Activated CD8-positive, alpha-beta memory T cell treated with anti-CD3 and anti-CD28 coated beads for 4 hours (primary cell): ENCODE measurements at places on chromosomes 12 and 14.

- no peak for DNase-seq
These were observed 213.9 kb downstream of the SLC15A4 start for GRCh38 chr12:128609861-128610260.

GRCh38 chr12:47988073-47989022, 15.9 kb downstream of the COL2A1 start:
- no peak for DNase-seq

- DNase-seq: no peak
These were observed 34.4 kb downstream of the PPP1R36 start for GRCh38 chr14:64584190-64584589.

DNA sequence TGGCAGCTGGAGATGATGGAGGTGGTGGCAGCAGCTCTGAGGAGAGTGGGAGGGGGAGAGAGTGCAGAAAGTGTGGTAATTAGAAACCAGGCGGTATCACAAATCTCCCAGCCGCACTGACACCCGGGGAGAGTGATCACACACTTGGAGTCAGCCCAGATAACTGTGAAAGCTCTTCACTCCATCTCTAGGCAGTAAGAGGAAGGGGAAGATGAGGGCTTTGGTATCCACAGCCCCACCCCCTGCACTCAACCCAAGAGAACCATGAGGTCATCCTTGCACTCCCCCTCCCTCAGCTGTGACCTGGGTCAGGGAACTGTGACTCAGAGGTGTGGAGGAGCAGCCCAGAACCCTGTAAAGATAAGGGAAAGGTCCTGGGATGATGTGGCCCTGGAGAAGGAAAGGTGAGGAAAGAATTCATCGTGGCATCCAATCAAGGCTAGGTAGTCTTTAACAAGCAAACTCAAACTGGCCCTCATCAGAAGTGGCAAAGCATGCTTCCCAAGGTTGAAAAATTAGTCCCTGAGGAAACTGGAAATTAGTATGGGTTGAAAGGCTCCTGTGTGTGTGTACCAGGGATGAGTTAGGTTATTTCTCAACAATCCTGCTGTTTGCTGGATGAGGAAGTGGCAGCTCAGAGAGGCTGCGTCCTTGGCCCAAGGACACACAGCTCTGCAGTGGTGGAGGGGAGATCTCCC, 111.0 kb upstream of the LHX5 start:
- DNase-seq: no peak

DNA sequence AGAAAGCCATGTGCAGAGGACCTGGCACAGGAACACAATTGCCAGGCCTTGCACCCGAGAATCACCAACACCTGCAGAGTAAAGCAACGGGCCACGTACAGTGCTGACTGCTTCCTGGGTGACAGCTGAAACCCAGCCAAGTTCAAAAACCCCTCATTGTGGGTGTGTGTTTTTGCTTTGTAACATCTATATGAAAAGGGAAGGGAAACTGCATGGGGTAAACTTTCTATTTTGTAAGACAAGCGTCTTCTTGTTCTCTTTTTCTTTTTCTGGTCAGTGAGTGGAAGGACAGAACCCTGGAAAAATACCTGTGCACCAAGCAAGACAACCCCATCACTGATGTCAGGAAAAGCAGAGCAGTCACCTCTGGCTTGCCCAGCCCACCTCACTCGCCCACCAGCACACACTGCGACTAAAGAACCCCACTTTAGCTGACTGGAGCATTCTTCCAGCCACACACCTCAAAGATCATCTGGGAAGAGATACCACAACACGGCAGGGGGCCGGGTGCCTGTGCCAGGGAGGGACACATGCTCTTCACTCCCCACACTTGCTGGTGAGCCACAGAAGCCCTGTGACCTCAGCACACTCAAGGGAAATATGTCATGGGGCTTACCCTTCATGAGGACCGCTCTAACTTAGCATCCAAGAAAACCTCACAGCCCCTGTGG, 172.3 kb downstream of the NDUFA12 start:
- no peak for DNase-seq

GRCh38 chr14:34722723-34723545, 8.5 kb upstream of the CFL2 start:
- peak; percentile 3 for DNase-seq

GRCh38 chr14:49464885-49465284, 121.3 kb downstream of the RPS29 start:
- DNase-seq: no peak

DNA sequence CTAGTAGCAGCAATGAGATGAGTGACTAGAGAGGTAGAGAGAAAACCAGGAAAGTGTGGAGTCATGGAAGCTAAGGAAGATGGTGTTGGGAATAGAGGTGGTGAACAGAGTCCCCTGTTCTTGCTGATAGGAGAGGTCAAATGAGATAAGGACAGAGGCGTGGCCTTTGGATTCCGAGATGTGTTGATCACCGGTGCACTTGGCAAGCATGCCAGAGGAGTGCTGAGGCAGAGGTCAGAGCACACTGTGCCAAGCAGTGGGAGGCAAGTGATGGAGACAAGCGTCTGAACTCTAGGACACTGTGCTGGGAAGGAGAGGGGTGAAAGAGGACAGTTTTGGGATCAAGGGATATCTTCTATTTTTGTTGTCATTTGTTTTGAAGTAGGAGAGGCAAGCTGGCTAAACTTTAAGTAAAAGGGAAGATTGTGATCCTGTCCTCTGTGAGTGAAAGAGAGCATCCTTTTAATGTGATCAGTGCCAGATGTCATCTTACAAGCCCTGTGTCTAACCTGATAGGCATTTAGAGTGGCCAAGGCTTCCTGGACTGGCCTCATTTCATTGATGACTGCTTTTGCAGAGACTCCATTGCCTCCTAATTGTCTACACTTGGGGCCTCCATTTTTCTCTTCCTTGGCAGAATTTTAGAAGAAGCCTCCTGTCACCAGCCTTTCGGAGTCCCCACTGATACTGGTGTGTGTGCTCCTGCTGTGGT, 336.4 kb downstream of the CACNA1C start:
- no peak for DNase-seq

- no peak for DNase-seq
These were observed 34.8 kb upstream of the VSX2 start for GRCh38 chr14:74204491-74204890.

GRCh38 chr12:100267603-100268281, 765 bp downstream of the SCYL2 start:
- peak; percentile 4 for DNase-seq

- DNase-seq: no peak
These were observed 120.5 kb downstream of the KCNMB4 start for GRCh38 chr12:70486588-70486987.

- DNase-seq: no peak
These were observed 98.7 kb downstream of the EML1 start for GRCh38 chr14:99891900-99892299.

DNA sequence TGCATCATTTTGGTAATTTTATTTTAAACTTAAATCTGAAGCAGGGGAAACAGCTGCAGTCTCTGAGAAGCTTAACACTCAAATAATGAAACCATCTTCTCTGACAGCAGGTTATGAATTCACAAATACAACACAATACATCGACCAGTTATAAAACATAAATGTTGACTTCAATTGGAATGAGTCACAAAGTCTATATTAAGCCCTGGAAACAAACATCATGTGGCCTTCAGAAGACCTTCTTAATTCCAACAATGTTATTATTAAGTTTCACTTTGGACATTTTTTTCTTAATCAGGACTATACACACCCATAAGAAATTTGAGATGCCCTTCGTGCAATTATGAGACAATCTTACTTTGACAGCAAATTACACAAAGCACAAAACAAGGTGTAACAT, 68.9 kb downstream of the CEP128 start:
- DNase-seq: no peak
